Left ventricle myocardium superior (tissue), 1 donor: ENCODE measurements at places on chromosomes 11 and 22. TPM values are rescaled to one million over a fixed set of nuclear protein-coding genes. Genes with fewer than 3 reads are reported as not detected.

- peak; percentile 77 for DNase-seq
Measured at GRCh38 chr11:79440571-79441460, at the start of gene TENM4. TSS of gene TENM4 (minus strand) at chr11:79441030. CDS start at chr11:79069944, 371,086 bp downstream.

DNA sequence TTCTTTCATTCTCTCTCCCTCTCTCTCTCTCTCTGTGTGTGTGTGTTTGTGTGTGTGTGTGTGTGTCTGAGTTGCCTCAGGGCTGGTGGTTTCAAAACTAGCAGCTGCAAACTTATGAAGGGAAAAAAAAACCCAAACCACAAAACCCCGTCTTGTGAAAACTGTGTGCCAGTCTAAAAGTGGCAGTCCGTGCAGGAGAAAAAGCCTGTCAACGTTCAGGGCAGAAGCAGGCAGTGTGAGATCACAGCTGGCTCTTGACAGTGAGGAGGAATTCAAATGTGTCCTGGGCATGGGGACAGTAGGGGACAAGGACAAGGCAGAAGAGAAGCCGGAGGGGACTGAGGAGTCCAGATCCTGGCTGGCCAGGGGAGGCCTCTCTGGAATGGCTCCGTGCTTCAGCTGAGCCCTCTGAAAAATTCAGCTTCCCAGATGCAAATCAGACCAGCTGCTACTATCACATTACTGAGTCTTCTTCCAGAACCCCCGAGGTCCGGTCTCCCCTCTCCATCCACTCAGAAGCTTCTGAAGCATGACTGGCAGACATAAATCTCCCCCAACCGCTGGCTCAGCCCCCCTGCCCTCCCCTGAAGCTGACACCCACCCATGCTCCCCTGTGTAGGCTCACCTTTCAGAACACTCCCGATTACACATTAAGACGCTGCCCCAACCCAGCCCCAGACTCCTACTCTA, 31.9 kb downstream of the FLI1 start:
- no peak for DNase-seq

DNA sequence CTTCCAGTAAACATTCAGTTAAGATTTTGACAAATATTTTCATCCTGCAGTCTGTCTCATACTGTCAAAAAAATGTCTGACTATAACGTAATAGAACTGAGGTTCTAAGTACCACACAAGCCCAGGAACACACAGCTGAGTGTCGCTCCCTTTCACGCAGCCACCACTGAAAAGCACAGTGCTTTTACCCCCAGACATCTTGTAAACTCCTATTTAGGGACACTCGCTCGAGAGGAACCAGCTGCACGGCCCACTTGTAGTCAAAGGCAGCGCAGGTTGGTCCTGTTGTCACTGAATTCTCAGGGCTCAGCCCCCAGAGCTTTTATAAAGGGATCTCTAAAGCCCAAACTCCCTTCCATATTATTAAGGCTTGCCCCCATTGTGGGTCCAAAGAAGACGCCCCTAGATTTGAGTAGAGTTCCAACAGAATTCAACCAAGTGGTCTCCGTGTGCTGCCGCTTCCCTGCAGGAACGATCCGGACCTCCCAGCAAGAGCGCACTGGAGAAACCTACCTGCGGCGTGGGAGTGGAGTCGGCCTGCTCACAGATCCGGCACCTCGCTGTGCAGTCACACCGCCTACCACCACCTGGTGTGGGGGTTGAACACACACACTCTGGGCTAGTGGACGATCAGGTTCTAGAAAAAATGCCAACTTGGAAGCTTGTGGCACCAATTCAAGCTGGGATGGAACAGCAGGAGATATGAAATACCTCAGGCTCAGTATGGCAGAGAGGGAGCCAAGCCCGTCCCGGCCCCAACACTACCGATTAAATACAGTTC, 23.4 kb downstream of the ASPHD2 start:
- DNase-seq, result no peak

The OR51D1 gene
- not detected for total RNA-seq

The TMPRSS6 gene
- not detected for total RNA-seq

The MPEG1 gene
- total RNA-seq, result 13.6 TPM

The TEF gene
- total RNA-seq, result 25.4 TPM
